ENCODE measurements at places on chromosomes 6 and 20.
A peak's percentile ranks its signal among the peaks of the same experiment; 100 is the strongest.

DNA sequence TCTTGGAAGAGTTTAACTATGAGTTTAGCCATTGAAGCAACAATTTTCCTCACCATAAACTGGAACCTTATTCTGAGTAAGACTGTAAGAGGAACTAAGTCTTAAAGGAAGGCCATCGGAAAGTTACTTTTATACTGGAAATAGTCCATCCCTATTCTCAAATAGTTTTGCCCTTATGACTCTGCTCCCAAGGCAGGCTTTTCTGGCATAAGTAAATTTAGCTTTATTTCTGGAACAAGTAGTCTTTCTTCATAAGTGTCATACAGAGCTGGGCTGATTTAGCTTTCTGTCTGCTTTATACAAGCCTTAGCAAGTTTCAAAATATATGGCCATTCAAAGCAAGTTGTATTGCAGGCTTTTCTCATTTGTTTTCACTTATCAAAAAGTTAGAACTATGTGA, 328.1 kb downstream of the HACE1 start:
- DNase-seq = no peak

GRCh38 chr6:31299947-31300346, 28.1 kb upstream of the HLA-C start:
- no peak for DNase-seq

- DNase-seq = peak; percentile 52
Measured at GRCh38 chr6:43391440-43392031, 22.1 kb upstream of the ZNF318 start.

DNA sequence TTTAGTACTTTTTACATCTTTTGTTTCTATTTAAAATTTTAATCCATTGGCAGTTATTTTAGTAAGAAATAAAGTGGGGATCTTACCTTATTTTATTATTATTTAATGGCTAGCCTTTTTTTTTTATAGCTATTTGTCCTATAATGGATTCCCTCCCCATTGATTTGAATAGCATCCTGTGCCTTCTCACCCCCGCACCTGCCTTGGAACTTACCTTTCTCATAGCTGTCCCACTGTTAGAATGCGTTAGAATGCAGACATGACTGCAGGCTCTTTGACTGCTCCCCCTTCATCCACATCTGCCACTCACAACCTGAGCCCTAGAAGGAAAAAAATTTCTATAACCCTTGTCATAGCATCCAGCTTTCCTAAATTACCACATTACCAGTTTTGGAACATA, 9.1 kb downstream of the PKIB start:
- no peak for DNase-seq

DNA sequence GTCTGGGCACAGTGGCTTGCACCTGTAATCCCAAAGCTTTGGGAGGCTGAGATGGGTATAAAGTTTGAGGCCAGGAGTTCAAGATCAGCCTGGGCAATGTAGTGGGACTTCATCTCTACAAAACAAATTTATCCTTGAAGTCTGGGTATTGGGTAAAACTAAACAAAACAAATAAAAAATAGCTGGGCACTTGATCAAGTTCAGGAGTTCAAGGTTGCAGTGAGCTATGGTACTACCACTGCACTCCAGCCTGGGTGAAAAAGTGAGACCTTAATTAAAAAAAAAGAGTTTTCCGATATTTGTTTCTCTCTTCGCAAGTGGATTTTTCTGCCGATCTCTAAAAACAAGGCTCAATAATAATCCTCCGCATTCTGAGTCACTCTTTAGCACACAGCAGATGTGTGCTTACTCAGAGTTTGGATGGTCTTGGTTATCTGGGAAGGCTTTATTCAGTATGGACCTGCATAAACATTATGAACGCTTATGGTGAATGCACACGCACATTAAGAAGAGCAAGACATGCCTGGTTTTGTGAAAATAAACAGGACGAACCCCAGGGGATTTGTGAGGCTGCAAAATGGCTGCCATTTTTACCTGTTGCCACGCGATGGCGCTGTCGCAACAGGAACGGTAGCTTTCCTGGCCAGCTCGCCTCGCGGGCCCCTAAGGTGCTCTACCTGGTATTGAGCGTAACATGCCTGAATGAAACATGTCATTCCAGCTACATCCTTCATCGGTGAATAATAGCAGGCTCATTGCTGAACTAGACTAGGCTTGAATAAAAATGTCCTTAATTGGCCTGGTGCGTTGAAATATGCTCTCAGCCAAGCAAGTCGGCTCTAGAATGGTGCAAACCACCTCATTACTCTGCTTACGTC, 6.0 kb downstream of the OPN5 start:
- peak; percentile 52 for DNase-seq

DNA sequence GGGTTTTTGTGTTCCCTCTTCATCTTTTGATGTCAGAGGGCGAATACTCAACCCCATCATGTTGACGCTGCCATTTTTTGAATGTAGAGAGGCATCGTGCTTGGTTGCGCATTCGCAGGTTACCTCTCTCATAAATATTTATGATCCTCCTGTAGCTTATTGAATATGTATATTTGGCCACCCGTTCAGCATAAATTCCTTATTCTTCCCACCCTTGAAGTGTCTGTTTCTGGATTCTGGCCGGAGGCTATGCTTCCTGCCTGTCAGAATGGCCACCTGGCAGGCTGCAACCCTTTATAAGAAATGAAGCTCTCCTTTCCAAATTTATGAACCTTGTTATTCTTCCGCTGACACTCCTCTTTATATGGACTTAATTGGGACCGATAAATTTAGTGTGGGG, 40.9 kb downstream of the FAM50B start:
- no peak for DNase-seq

DNA sequence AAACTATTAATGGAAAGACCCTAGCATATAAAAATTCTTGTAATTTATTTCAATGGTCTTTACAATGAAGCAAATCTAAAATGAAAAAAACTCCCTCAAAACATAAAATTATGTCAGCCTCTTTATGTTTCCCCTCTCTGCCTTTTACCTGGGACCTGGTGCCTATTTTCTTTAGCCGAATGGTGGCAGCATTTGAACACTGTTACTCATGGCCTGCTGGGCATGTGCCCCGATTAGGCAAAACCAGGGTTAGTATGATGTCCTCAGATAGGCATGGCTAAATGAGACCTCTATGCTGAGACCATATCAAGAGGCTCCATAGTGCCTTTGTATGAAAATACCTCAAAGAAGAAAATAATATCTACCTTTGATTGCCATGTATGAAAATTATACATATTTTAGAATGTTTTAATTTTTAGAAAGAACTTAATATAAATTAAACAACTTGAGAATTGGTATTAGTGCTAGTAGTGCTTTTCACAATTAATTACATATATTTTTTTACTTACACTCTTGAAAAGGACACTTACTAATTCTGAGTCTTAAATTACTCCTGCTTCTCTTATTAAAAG, 22.5 kb upstream of the C6orf58 start:
- DNase-seq = no peak
